ENCODE measurements at places on chromosomes 16 and 17.
A peak's percentile ranks its signal among the peaks of the same experiment; 100 is the strongest.

GRCh38 chr16:29139261-29139802 is 154.5 kb downstream of the LAT start:
- DNase-seq: no peak

- DNase-seq: no peak
These were observed 291.2 kb downstream of the IRX3 start for GRCh38 chr16:53995378-53995777.

DNA sequence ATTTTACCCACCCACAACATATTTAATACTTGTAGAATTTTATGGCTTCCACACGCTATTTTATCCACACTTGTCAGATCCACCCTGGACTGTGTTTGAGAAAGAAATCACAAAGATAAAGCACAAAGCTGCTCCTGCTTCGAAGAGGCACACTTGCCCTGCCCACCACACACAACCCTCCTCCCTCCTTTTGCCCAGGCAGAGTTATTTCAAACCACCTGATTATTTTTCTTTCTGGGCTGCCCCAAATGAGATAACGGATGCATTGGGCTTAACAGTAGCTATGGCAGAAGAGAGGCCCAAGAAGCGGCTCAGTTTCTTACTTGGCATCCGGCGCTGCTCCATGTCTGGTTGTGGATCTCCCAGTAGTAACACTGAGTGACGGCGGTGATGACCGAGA is 27.2 kb downstream of the PKD1L3 start:
- DNase-seq: no peak

GRCh38 chr17:8019665-8020650 is 17.5 kb downstream of the GUCY2D start:
- DNase-seq: no peak

DNA sequence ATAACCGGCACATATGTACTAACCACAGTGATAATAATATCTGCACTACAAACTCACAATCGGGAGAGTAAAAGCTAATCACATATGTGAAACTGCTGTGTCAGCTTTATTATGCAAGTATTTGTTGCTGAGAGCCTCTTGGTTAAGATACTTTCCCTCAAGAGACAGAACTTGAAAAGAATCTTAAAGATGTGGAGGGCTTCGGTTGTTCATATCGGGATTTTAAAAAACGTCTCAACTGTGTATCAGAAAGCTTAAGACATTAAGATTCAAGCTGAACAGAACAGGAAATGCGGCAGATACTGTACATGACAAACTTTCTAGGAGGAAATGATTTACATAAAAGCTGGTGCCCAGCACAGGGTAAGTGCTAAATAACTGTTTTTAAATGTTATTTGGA is 27.5 kb upstream of the HLF start:
- no peak for DNase-seq

DNA sequence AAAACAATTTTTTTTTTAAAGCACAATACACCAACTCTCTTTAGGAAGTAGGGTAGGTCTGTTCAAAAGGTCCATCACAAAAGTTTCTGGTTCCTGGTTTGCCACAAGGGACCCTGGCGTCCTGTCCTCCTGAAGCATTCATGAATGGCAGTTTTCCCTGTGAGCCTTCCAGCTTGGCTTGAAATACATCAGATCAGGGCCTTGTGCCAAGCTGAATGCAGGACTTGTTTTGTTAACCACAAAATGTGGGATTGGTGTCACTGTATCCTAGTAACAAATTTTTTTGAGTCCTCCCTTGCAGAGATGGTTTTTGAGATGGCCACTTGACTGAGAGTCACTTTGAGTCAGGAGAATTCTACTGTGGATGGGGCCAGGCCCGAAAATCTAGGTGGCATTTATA is 3.9 kb downstream of the GNAO1 start:
- DNase-seq: no peak

GRCh38 chr17:58245428-58246103 is 7.2 kb downstream of the LPO start:
- no peak for DNase-seq

GRCh38 chr16:87945351-87946042 is 5.7 kb upstream of the BANP start:
- peak; percentile 73 for DNase-seq

- DNase-seq: no peak
These were observed 10.6 kb downstream of the RBFOX1 start for GRCh38 chr16:7343243-7343642.

GRCh38 chr17:21076242-21076641 is 33.4 kb upstream of the USP22 start:
- no peak for DNase-seq

GRCh38 chr16:22285080-22285479 is 12.1 kb upstream of the POLR3E start:
- DNase-seq: no peak

GRCh38 chr17:70855401-70856054 is 686.2 kb downstream of the KCNJ2 start:
- peak; percentile 23 for DNase-seq

- no peak for DNase-seq
These were observed 1.1 kb downstream of the ROGDI start for GRCh38 chr16:4801051-4801961.

DNA sequence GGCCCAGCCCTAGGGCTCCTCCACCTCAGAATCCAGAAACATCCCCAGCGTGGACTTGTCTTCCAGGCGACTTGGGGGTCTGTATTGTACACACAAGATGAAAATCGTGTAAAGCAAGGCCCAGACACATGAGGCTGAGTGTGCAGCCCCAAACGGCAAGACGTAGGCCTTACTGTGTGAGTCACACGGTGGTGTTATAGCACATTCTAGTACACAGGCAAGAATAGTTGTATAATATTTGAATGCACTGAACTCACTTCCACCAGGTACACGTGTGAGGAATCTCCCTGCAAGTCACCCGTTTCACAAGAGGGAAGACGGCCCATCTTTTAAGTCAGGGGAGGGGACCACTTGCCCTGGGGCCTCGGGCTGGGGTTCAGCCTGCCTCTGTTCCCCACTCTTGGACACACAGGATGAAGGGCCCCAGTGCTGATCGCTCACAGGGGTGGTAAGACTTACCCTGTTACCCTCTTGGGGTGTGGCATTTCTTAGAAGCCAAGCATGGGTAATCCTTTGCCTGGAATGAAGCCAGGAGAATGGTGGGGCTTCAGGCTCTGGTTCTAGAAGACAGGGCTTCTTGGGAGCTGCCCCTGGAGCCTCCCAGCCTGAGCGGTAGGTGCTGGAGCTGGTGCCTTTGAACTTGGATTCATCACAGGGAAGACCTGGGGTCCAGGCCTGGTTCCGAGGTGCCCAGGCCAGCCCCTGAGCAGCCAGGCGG is 71.3 kb downstream of the SREBF1 start:
- DNase-seq: no peak

GRCh38 chr17:76892329-76892728 is 24.1 kb downstream of the MGAT5B start:
- DNase-seq: no peak

DNA sequence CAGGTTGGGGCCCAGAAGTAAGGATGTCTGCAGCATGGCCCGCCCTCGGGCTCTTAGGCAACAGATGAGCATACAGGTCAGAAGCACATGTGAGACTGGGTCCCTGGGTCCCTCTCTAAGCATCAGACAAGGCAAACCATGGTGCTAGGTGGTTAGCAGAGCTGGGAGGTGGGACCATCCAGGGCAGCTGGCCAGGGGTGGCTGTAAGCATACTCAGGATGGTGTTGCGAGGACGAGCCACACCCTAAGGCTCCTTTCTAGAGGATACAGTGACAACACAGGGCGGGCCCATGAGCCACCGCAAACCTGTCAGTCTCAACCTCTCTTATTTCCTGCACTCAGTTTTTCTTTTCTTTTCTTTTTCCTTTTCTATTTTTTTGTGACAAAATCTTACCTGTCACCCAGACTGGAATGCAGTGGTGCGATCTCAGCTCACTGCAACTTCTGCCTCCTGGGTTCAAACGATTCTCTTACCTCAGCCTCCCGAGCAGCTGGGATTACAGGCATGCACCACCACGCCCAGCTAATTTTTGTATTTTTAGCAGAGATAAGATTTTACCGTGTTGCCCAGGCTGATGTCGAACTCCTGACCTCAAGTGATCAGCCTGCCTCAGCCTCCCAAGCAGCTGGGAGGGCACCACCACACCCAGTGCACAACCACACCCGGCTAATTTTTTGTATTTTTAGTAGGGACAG is 3.6 kb downstream of the FA2H start:
- no peak for DNase-seq

GRCh38 chr17:82077617-82078358 is 12.2 kb upstream of the DUS1L start:
- peak; percentile 31 for DNase-seq

DNA sequence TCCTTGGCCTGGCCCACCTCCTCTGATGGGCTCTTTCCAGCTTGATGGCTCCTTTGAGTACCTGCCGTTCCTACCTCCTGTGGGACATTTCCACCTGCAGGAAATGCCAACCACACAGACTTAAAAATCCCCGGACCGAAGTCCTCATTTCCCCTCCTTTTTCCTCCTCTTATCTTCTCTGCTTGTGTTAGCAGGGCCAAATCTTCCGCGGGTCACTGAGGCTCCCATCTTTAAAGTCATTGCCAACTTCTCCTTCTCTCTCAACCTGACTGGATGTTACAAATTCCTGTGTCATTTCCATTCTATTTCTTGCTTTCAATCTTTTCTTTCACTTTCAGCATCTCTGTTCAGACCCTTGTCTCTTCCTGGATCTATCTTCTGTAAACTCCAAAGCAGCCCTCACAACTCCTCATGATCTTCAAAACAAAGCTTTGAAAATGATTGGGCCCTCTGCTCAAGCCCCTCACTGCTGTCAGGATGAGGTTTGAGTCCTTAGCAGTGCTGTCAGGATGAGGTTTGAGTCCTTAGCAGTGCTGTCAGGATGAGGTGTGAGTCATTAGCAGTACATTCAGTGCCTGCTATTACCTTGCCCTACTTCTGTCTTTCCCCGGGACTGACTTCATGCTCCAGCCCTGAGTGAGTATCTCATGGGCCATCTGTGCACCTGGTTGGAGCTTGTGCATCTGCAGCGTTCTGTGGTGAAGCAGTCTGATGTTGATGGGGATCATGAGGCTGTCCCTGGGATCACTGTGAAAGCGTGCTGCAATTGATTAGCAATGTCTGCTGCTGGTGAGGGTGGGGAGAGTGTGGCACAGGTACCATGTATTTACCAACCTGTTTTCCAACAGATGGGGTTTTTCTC is 100.1 kb downstream of the IRF8 start:
- no peak for DNase-seq

- DNase-seq: no peak
These were observed 34.2 kb downstream of the CFAP20 start for GRCh38 chr16:58094791-58095574.

- peak; percentile 61 for DNase-seq
These were observed 26.3 kb downstream of the SMURF2 start for GRCh38 chr17:64635647-64636305.

DNA sequence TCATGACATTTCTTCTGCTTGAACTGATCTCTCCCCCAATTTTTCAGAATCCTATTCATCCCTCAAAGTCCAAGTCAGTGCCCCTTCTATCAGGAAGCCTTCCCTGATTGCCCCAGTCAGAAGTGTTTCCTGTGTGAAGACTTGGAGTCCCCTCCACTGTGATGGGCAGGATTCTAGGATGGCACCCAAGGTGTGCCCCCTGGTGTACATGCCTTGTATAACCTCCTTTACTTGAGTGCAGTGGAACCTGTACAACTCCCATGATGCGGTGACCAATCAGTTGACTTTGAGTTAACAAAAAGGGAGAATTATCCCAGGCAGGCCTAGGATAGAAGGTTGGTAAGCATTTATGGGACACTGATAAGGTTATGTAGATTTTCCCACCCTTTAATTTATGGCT is 23.4 kb downstream of the MYH13 start:
- no peak for DNase-seq

GRCh38 chr17:7459961-7460545 is 15.2 kb downstream of the CHRNB1 start:
- no peak for DNase-seq

GRCh38 chr16:73915140-73915539 is 381.5 kb upstream of the PSMD7 start:
- DNase-seq: no peak

DNA sequence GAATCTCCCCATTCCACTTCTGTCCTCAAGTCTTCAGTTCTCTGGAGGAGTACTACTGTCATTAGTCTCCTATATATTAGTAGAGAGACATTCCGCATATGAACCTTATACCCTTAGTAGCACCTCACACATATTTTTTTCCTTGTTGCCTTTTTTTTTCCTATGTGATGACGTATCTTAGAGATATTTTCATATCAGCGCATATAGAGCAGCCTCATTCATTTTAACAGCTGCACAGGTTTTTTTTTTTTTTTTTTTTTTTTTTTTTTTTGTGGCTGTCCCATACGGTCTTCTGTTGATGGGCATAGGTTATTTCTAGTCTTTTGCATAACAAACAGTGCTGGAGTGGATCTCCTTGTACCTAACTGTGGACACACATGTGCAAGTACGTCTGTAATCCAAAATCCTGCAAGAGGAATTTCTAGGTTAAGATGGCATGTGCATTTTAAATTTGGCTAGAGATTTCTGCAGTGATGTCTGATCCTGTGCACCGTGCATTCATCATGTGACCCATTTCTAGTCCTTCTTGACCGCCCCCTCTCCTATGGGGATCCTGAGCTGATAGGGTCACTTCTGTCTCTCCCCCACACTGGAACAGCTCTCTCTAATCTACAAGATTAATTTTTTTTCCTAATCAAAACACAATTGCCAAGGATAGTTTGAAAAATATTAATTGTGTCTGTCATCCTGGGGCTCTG is 64.8 kb downstream of the PRKCB start:
- no peak for DNase-seq

GRCh38 chr16:87044829-87045228 is 272.4 kb downstream of the C16orf95 start:
- no peak for DNase-seq

- no peak for DNase-seq
These were observed 122.8 kb downstream of the ZFHX3 start for GRCh38 chr16:72924927-72925630.

DNA sequence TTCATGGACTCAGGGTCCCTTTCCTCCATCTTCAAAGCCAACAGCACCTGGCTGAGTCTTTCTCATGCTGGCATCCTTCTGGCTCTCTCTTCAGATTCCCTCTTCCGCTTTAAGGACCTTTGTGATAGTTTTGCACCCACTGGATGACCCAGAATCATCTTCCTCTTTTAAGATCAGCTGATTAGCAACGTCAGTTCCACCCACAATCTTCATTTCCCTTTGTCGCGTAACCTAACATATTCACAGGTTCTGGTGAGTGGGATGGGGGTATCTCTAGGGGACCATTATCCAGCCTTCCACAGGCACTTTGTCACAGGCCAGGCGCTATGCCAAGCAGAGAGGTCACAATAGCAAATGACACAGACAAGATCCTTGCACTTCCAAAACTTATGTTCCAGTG is 593.8 kb downstream of the MAF start:
- DNase-seq: no peak

DNA sequence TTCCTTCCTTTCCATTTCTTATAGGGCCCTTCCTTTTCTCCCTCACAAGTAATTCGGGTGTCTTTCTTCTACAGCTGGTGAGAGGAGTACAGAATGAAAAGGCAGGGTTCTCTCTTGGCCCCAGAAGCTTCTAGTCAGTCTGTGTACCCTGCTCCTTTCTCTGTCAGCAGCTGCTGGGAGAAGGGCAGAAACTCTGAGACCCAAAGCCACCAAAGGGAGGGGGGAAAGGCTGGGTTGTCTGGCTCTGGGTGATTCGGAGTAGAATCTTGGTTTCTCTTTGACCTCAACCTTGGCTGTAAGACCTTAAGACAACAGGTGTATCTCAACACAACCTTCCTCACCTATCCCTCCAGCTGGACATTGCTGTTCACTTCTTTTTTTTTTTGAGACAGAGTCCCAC is 3.3 kb upstream of the NR1D1 start:
- DNase-seq: no peak

GRCh38 chr17:74768069-74768762 is 7.9 kb downstream of the NAT9 start:
- DNase-seq: no peak

Measured in skeletal muscle cell (primary cell).